Ureter (tissue), 1 donor: ENCODE measurements at places on chromosomes 5 and 9. TPM values are rescaled to one million over a fixed set of nuclear protein-coding genes. Genes with fewer than 3 reads are reported as not detected.
A peak's percentile ranks its signal among the peaks of the same experiment; 100 is the strongest.

DNA sequence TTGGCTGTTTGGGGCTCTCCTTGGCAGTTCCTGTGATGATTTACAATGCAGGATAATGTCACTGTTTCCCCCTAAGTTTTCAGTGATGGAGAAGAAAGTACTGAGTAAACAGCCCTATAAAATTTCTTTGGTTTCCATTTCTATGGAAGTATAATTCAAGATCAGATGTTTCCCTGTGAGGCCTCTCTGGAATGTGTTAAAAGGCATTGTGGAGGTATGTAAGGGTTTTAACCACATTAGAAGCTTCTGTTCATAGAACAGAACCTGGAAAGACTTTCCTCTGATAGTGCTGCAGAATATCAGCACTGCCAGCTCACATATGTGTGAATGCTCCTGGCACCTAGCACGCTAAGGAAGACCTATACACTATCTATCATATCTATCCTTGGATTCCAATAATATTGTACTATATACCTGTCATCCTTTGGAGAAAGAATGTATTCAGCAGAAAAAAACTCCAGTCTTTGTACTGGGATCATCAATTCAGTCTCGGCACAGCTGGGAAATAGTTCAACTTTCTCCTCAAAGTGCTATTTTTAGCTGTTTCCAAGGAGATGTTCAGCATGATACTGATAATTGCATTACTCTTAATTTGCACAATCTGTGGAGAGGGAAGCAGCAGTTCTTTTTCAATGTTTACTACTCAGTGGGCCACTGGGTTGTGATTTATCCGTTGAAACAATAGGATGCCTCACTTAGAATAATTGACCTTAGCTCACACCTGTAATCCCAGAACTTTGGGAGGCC lies 21.9 kb downstream of the TTC1 start:
- no peak for DNase-seq

Gene PRUNE2
- 93.1 TPM for total RNA-seq

DNA sequence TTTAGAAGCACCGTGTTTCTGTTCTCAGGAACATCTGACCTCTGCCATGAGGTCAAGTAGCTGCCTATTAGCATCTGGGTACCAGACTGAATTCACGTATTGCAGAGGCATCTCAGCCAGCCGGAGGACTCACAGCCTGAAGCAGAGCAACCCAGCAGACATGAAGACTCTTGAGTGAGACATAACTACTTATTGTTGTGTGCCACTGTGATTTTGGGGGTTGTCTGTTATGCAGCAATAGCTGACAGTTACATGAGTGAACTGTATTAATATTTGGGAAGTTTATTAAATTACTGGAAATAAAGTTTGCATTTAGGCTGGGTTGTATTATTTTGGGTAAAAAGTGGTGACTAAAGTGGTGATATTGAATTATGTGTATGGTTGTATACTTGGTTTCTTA lies 1.3 kb upstream of the ACOT12 start:
- DNase-seq = no peak

Gene TMOD1
- 29.3 TPM for total RNA-seq

DNA sequence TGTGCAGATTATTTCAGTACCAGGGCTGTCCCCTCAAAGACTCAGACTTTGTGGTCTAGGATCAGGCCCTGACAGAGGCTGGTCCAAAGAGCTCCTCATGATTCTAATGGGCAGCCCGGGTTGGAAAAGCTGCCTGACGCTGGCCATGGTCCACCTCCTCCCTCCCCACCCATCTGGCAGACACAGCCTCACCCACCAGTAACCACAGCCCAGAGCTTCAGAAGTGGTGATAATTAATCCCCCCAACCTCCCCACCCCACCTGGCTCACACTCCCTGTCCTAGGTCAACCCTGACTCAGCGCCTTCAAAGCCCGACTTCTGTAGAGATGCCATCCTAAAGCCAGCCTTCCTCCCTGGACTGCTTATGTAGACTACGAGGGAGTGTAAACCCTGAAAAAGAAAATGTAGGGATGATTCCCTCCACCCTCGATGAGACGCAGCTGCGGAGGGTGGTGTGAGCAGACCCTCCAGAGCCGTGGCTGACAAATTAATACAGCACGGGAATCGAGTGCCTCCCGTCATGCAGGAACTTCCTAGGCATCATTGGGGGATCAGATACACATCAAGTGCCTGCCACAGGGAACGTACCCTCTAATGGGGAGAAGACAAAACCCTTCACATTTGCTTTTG lies 7.0 kb downstream of the UBE2QL1 start:
- no peak for DNase-seq

GRCh38 chr5:137145721-137146120 lies 353.4 kb downstream of the SPOCK1 start:
- no peak for DNase-seq

Gene SHOC1
- 0.16 TPM for total RNA-seq

DNA sequence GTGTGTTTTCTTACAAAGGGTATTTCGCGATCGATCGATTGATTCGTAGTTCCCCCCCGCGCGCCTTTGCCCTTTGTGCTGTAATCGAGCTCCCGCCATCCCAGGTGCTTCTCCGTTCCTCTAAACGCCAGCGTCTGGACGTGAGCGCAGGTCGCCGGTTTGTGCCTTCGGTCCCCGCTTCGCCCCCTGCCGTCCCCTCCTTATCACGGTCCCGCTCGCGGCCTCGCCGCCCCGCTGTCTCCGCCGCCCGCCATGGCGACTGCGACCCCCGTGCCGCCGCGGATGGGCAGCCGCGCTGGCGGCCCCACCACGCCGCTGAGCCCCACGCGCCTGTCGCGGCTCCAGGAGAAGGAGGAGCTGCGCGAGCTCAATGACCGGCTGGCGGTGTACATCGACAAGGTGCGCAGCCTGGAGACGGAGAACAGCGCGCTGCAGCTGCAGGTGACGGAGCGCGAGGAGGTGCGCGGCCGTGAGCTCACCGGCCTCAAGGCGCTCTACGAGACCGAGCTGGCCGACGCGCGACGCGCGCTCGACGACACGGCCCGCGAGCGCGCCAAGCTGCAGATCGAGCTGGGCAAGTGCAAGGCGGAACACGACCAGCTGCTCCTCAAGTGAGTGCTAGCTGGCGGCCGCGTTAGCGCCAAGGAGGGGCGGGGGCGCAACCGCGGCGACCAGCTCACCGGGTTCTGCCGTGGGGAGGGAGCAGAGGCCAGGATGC lies 480 bp downstream of the LMNB1 start:
- DNase-seq = peak; percentile 62

DNA sequence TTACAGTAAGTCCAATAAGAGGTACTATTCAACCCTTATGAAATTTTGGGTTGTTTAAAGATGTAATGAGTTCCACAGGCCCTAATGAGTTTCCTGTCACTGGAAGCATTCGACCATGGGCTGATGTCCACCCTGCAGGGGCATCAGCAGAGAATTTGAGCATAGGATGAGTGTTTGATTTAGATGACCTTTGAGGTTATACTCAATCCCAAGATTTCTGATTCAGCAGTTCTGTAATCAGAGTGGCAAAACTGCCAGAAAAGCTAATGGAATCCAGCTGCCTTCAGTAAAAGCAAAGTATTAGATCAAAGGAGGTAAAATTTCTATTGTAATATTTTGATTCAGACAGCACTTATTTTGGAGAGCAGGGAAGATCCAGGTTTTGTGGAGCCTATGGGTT lies 68.3 kb downstream of the COX7C start:
- no peak for DNase-seq

DNA sequence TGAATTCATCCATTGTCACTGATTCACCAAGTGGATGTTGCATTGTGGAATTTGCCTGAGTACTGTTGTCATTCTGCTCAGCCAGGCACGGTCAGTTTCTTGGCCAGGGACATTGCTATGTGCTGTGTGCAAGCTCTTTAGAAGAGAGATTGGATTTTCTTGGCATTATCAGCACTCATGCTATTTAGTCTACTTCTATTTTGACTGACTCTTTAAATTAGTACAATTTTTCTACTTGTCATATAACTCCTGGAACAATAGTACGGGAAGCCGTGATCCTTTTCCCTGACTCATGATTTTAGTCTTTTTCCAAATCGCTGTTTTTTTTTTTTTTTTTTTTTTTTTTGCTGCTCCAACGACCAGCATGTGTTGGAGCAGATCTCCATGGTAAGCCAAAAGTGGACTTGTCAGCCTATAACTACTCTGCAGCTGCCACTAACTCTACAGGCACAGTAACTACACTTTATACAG lies 129.7 kb downstream of the CDC42SE2 start:
- no peak for DNase-seq

DNA sequence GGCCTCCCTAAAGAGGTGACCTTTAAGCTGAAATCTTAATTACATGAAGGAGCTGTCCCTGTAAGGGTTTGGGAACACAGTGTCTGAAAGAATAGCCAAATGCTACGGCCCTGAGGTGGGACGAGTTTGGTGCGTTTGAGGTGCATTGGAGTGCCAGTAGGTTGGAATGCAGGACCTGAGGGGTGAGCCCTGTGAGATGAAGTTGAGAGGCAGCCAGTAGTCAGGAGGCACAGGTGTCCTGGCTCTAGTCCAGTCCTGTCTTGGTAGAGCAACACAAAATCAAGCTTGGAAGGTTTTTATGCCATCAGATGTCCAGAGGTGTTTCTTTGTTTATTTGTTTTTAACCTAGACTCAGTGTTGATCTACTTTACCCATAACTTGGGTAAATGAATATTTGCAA lies 108.5 kb downstream of the ARHGAP26 start:
- no peak for DNase-seq

Gene SYK
- total RNA-seq = 52.9 TPM

DNA sequence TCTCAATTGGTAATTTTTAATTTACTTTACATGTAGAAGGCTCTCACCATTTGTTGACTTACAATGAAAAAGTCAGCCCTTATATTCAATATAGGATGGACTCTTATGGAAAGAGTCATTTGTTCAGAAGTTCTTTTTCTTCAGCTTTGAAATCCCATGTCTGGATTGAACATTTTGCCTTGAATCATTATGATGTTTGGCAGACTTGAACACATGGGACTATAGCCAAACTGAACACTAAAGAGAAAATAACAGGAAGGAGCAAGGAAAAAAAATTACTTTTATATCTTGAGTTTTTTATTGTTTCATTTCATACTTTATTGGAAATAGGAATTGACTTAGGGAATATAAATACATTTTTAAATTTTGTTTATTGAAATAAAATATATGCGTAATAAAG lies 1503.0 kb downstream of the EFNA5 start:
- DNase-seq = no peak

DNA sequence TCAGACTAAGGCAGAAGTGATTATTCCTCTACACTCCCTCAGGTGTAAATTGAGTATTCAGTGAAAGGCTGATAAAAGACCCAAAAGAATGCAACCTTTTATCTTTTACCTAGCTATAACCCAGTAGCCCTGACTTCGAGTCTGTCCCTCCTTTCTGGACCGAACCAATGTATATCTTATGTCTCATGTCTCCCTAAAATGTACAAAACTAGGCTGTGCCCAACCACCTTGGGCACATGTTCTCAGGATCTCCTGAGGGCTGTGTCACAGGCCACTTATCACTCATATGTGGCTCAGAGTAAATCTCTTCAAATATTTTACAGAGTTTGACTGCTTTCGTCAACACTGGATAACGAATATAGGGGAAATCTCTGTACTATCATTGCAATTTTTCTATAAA lies 12.7 kb downstream of the FBXL17 start:
- DNase-seq = no peak

GRCh38 chr5:9320652-9321051 lies 225.2 kb downstream of the SEMA5A start:
- no peak for DNase-seq
